ENCODE measurements at places on chromosomes 2 and 18. TPM values are rescaled to one million over a fixed set of nuclear protein-coding genes. Genes with fewer than 3 reads are reported as not detected.
A peak's percentile ranks its signal among the peaks of the same experiment; 100 is the strongest.

The TWIST2 gene
- total RNA-seq, result 0.48 TPM

The AMER3 gene
- total RNA-seq, result not detected

The SPEG gene
- 3.8 TPM for total RNA-seq

The MYO3B gene
- total RNA-seq, result 0.24 TPM

The CPO gene
- total RNA-seq, result not detected

The FOXD4L1 gene
- total RNA-seq, result 0.16 TPM

The UGT1A8 gene
- 0.16 TPM for total RNA-seq

The TIMM21 gene
- total RNA-seq, result 23.2 TPM

The ALK gene
- total RNA-seq, result 0.04 TPM

DNA sequence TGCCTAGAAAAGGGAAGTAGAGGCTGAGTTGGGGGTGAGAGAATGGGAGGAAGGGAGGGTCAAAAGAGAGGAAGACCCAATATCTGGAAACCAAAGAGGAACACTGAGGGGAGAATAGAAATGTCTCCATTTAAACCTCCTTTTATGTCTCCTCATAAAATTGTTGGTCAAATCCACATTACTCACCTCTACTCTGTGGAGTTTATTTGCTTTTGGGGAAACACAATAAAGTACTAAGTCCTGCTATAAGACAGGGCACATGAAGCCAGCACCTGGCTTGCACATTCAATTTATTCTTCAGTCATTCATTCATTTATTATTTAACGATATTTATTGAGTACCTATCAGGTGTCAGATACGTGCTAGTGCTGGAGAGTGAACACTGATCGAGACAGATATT, 60.3 kb upstream of the NFE2L2 start:
- ATAC-seq, result no peak

DNA sequence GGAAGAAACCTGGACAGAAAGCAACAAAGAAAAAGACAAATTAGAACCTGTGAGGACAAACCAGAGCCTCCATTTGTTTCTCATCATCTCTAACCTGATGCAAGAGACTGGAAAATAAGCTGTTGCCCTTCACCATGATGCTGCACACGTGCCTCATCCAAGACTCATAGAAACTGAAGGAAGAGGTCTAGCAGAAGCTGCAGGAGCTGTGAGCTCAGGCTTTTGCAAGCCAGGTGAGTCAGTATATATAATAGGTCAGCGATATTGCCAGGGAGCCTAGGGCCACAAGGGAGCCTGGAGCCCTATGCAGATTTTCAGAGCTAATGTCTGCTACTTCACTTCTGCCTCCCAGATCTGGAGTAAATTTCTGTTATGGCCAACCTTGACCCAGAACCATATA, 163.1 kb downstream of the LNPK start:
- ATAC-seq, result no peak

DNA sequence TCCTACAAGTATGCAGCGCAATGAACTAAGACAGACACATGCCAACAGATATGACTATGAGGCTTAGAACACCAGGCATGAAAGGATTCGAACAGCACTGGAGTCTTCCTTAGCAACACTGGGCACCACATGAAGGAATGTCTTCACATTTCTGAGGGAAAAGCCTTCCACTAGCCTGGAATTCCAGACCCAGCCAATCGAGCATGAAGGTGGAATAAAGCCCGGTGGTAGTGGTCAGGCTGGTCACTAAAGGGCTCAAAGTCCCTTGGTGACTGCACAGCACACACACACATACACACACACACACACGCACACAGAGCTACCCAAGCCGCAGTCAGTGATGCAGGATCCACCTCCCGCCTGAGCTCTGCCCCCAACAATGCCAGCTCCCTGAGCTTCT, 19.7 kb upstream of the SFXN5 start:
- ATAC-seq, result no peak

DNA sequence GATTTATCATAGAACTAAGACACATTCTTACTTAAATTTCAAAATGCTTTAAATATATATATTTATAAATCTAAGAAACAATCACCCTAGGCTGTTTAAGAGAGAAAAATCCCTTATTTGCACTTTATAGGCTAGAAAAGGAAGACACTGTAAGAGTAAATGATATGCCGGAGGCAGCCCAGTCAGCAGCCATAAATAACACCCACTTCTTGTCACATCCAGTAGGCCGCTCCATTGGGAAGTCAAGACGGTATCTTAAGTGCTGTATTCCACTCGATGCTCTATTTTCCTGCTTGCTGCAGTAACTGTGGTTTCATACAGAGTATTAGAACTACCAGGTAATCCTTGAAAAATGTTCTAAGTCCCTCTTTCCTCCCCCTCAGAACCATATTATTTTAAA, 57.9 kb downstream of the ABCA12 start:
- ATAC-seq, result no peak

- no peak for ATAC-seq
Observed at GRCh38 chr2:20049637-20050036, 1.8 kb downstream of the LAPTM4A start.

DNA sequence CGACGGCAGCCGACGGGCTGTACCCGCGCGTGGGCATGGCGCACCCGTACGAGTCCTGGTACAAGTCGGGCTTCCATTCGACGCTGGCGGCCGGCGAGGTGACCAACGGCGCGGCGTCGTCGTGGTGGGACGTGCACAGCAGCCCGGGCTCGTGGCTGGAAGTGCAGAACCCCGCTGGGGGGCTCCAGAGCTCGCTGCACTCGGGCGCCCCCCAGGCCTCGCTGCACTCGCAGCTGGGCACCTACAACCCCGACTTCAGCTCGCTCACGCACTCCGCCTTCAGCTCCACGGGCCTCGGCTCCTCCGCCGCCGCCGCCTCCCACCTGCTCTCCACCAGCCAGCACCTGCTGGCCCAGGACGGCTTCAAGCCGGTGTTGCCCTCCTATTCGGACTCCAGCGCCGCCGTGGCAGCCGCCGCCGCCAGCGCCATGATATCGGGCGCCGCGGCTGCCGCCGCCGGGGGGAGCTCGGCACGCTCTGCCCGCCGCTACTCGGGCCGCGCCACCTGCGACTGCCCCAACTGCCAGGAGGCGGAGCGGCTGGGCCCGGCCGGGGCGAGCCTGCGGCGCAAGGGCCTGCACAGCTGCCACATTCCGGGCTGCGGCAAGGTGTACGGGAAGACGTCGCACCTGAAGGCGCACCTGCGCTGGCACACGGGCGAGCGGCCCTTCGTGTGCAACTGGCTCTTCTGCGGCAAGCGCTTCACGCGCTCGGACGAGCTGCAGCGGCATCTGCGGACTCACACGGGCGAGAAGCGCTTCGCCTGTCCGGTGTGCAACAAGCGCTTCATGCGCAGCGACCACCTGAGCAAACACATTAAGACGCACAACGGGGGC, 2.0 kb downstream of the SP9 start:
- peak; percentile 67 for ATAC-seq

GRCh38 chr2:118903029-118903351, 39.0 kb upstream of the MARCO start:
- ATAC-seq, result no peak

DNA sequence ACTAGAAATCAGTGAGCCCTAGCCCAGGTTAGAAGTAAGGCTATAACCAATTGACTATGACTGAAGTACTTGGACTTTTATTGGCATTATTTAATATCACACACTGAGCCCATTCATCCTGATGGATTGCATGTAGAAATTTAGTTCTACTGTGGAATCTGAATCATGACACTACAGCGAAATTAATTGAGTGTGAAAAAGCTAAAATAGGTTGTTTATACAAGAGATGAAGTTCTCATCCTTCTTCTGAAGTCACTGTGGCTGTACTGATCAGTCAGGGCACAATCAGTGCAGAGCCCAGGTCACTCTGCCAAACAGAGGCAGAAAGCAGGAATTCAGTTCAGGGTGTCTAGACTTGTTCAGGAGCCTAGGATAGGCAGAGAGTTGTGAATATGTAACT, 158.9 kb downstream of the BABAM2 start:
- no peak for ATAC-seq

DNA sequence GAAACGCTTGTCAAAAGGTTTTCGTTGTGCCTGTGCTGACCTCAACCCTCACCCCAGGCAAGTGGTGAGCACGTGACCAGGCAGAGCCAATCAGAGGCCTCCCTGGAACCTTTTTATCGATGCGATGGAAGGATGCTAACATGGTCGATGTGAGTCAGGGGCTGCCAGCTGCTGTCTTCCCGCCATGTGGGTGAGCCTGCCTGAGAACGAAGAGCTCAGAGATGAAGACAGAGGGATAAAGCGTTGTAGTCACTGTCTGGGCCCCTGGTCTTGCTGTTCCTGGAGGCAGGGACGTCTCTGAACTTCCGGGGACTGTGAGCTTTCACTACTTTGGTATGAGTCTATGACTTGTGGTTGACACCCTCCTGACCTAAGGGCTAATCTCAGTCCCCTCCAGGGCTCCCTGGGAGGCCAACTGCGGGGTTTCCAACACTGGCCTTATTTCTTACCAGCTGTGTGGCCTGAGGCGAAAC, 18.6 kb downstream of the DNMT3A start:
- ATAC-seq, result no peak

Measured in esophagus mucosa (tissue), 1 donor.